ENCODE measurements at places on chromosomes 4 and X.

DNA sequence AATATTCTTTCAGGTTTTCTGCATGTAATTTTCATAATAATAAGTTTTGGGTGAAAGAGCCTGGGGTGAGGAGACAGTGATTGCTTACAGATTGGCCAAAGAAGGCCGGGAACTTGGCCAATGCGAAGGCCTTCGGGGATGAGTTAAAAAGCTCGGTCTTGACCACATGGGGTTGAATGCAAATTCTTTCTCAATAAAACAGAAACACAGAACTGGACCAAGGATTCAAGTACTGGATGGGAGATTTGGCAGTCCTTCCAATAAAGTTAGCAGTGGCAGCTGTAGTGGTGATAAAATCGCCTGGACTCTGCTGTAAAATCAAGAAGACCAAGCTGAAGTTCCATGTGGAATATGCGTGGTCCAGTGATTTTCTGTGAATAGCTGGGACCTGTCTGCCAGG is 282.2 kb upstream of the KLF3 start:
- no peak for DNase-seq

- no peak for DNase-seq
Observed at GRCh38 chrX:31717474-31717873, 645.6 kb upstream of the FTHL17 start.

DNA sequence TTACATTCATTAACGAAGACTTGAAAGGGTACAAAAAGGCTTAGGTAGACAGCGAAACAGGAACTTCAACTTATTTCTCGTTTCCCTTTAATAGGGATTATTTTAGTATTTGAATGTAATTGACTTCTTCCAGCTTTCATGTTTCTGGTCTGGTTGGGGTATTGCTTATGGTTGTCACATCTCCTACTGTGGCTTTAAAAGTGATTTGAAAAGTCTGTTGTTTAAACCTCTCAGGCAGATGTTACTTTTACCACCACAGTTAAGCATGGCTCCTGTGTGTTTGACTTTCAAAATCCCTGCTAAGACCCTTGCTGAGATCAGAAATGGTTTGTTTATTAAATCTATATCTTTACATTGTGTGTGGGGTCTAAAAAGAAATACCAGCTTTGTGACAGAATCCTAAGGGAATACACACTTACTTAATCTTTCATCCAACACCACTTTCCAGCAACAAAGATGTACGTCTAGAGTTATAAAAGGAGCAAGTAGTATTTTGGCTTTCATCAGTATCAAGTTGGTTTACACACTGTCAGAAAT is 661.2 kb downstream of the FAT4 start:
- no peak for DNase-seq

DNA sequence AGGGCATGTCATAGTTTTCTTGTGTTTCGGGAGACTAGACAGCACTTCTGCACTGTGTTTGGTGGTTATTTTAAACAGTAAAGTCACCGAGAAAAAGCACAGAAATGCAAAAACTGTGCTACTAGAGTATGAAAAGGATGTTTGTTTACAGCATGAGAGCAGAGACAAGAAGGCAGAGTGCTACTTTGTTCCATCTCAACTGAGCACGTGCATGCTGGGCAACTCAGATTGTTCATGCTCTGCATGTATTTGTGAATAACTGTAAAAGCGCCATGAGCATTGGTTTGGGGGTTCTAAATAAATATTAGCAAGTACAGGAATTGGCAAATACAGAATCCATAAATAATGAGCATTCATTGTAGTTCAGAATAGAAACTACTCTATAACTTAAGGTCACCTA is 7.4 kb downstream of the EVC start:
- DNase-seq = no peak

- no peak for DNase-seq
Observed at GRCh38 chr4:143728166-143728565, 27.7 kb upstream of the FREM3 start.

GRCh38 chr4:42415281-42415680 is 18.0 kb downstream of the SHISA3 start:
- no peak for DNase-seq

- no peak for DNase-seq
Observed at GRCh38 chr4:140234697-140235060, 80.7 kb upstream of the MAML3 start.

Measured in NCI-H82 (cell line).